CD4-positive, alpha-beta memory T cell (primary cell): ENCODE measurements at places on chromosomes 11 and 22. TPM values are rescaled to one million over a fixed set of nuclear protein-coding genes. Genes with fewer than 3 reads are reported as not detected.

Gene POU2AF3
- total RNA-seq, result not detected

Gene MOGAT2
- not detected for total RNA-seq

Gene SHISAL1
- not detected for total RNA-seq

Gene RFPL1
- not detected for total RNA-seq

Gene CDC45
- 0.53 TPM for total RNA-seq

Gene PLXNB2
- 4.6 TPM for total RNA-seq

Gene PNPLA5
- total RNA-seq, result not detected

GRCh38 chr22:41034706-41035105, 57.7 kb upstream of the EP300 start:
- DNase-seq, result no peak

DNA sequence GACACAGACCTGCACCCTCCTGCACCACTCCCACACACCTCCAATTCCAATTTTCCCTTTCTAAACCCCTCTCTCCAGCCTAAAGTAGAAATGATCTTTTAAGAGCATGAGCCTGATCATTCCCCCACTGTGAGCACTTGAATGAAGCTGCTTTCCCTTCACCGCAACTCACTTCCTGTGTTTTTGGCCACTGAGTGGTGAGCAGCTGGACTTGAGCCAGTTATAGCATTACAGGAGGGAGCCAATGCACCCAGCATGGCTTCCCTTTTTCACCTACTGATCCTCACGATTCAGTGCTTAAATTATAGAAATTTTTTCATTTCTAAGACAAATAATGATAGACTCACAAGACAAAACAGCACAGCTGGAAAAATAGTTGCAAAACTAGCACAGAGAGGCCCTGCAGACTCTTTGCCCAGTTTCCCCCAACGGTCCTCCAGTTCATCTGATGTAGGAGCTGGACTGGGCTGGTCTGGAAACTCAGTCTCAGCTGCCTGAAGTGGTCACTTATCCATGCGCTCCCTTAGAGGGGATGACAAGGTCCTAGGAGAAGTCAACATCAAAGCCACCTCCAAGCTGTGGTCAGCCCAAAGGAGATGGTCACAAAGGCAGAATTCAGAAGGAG, 9.7 kb upstream of the APOL4 start:
- no peak for DNase-seq

- DNase-seq, result no peak
Measured at GRCh38 chr11:129973068-129973467, 29.6 kb downstream of the PRDM10 start.

- no peak for DNase-seq
Measured at GRCh38 chr22:41491374-41492100, 22.6 kb downstream of the ACO2 start.

DNA sequence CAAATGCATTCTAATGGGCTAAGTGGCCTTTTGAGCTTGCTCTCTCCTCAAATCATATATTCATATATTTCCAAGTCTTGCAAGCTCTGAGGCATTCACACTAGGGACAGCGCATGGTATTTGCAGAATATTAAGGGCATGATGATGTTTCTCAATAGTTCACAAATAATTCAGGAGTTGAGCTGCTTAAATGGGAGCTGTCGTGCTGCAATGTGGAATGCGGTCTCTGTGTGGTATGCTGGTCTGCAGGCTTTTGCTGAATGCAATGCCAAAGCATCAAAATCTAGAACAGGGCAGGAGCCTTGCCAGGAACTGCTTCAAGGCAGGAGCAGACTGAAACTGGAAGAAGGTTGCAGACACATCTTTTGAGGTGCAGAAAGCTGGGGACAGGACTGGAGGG, 1060.0 kb downstream of the TBC1D22A start:
- DNase-seq, result no peak

GRCh38 chr11:34575671-34576070, 45.2 kb upstream of the EHF start:
- DNase-seq, result no peak

DNA sequence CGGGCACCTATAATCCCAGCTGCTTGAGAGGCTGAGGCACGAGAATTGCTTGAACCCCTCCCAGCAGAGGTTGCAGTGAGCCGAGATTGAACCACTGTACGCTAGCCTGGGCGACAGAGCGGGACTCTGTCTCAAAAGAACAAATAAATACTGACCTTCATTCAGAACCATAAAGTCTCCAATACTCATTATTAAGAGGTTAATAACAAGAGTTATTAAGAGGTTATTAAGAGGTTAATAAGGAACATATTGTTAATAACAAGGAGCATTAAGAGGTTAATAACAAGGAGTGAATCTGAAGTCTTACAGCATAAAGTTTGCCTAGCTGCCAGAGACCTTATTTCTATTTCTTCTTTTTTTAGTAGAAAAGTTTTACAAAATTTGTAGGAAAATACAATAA, 7.6 kb downstream of the CELF1 start:
- DNase-seq, result no peak

DNA sequence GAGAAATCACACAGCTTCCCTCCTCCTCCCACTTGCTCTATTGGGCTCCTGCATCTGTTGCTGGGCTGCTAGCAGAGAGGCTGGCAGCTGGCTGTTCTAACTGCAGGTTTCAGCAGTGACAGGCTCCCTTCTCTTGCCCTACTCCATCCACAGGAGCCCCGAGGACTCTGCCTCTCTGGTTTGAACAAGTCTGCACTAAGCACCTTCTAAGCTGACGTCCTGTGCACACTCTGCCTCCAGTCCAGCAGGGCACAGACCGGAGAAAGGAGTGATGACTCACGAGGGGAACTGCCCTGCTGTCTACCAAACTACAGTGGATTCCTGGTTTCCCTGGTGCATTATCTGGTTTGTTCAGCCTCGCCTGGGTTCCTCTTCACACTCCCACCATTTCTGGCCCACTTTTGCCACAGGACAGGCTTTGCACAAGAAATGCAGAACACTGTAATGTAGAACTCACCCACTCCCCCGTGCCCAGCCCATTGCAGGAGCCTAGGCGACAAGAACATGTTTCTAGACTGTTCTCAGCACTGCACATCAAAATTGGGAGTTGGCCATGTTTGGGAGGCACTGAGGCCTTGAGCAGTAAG, 26.0 kb downstream of the IL10RA start:
- DNase-seq, result no peak

- no peak for DNase-seq
Measured at GRCh38 chr11:95545116-95545875, 244.3 kb downstream of the FAM76B start.

- no peak for DNase-seq
Measured at GRCh38 chr11:69306821-69307220, 12.9 kb downstream of the MYEOV start.

- DNase-seq, result no peak
Measured at GRCh38 chr11:115348416-115348815, 155.8 kb downstream of the CADM1 start.
